ENCODE measurements at places on chromosomes 5 and 9.

DNA sequence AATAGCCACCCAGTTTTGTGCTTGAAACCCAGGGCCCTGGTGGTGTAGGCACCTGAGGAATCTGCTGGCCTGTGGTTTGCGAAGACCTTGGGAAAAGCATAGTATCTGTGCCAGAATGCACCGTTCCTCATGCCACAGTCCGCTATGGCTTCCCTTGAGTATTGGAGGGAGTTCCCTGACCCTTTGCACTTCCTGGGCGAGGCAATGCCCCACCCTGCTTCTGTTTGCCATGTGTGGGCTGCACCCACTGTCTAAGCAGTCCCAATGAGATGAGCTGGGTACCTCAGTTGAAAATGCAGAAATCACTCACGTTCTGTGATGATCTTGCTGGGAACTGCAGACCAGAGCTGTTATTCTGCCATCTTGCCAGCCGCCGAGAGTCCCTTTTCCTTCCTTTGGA is 483.5 kb downstream of the AGTPBP1 start:
- DNase-seq: no peak

DNA sequence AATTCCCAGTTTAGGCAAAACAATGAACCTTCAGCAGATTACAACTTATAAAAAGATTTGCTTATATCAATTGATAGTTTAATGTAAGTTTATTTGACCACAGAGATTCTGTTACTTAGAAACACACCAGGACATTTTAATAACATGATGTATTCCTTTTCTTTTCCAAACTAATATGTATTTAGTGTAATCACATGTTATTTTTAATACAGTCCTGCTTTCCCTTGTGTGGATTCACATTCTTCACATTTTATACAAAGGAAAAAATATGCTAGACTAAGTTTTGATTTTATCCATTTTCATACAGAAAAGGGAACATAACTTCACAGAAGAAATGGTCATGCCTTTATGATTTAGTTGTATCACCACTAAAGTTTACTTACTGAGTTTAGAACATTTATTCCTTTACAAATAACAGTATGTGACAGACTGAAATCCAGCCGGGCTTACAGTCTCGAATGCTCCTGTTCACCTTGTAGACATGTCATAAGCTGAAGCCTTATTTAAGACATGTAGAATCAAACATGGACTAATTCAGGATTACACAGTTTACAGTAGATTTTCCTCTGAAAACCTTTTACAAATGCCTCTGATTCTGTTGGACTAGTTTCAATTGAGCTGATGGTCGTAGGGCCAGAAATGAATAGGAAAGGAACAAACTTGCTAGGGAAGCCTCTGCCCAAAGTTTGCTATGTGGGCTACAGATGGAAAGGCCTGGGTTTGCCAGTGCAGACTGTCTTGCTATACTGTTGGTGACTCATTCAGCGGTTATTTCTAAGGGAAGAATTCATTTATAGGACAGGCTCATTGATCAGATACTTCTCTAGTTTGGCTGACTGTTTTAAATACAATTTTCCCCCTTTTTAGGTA is 6.6 kb upstream of the ASPN start:
- no peak for DNase-seq

DNA sequence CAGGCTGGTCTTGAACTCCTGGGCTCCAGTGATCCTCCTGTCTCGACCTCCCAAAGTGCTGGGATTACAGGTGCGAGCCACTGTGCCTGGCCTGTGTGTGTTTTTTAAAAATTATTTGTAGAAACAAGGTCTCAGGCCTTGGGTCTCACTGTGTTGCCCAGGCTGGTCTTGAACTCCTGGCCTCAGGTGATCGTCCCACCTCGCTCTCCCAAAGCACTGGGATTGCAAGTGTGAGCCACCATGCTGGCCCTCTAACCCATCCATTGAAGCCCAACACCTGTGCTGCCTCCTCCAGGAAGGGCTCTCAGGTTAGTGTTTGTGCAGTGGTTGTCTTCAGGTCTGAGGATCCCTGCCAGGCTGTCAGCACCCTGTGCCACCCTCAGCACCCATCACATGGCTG is 56.6 kb downstream of the CXXC5 start:
- DNase-seq: no peak

DNA sequence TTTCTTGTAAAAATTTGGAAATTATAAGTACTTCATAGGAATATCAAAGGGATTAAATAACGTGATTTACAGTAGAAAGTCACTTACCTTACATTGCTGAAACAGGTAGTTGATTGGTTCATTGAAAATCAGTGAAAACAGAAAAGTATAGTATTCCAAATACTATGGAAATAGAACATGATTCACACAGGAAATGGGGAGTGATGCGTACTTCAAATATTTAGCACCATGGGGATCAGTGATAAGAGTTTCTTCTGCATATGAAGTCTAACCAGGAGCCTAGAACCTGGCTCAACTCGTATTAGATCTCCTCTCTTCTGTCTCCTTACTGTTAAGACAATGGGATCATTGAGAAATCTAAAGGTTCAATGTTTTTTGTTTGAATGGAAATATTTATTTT is 133.3 kb downstream of the FAM174A start:
- no peak for DNase-seq

DNA sequence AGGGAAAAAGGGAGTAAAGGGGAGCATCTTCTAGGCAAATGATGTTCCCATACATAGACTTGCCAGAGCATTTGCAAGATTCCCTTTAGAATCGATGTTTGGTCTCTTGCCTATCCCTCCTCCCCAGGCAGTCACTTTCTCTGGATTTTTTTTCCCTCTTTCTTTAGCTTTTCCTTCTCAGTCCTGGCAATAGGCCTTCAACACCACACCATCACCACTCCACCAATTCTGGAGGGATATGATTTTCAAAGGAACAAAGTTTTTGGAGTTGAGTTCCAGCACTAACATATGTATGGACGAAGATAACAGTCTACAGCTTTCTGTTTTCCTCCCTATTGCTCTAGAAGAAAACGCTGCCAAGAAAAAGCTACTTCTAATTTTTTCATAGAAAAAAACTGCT is 377.4 kb downstream of the PDE4D start:
- DNase-seq: no peak

DNA sequence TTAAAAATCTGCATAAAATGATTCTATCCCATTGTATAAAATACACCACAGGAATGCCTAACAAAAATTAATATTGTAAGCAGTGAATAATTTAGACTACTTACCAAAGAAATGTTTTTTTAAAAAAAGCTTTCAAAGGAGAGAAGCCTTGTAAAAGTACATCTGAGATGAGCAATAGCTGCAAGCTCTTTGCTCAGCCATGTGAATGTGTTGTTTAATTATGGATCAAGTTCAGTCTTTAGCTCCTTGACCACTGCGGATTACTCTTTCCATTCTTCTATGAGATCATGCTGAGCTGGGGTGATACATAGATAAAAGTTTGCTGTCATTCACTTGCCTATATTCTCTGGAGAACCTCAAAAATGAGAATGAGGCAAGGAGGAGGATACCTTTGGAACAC is 782.4 kb upstream of the ZNF608 start:
- no peak for DNase-seq

GRCh38 chr5:104355350-104355749 is 792.8 kb upstream of the NUDT12 start:
- no peak for DNase-seq

GRCh38 chr5:67809589-67809988 is 406.0 kb upstream of the PIK3R1 start:
- DNase-seq: no peak

DNA sequence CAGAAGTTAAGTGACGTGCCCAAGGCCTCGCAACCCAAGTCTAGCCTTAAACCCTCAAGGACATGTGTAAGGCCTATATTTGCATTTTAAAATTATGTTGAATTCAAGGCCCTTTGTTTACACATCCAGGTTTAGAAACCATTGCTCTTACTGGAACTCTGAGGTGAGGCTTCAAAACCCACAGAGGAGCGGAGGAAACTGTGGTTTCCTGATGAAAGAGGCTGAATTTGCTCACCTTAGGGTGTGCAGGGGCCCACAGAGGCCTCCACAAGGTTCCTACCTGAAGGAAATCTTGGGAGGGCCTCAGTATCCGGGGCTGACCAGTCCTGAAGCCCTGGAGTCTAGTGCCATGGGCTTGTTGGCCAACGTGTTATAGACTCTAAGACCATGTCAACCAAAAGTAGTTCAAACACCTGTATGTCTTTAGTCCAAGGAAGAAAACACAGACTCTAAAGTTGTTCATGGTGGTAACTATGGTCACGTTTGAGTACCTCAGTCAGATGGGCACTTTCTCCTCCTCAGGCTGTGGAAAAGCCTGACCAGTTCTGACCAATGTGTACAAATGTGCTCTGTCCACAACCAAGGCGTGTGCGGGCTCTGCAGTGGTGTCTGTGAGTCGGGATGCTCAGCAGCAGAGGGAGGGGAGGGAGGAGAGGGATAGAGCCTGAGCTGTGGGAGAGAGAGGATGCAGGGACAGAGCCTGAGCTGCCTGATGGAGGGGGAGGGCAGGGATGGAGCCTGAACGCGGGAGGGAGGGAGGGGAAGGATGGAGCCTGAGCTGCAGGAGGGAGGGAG is 124.6 kb upstream of the ERCC6L2 start:
- no peak for DNase-seq

GRCh38 chr9:113654605-113655428 is 191.3 kb downstream of the RGS3 start:
- DNase-seq: no peak

DNA sequence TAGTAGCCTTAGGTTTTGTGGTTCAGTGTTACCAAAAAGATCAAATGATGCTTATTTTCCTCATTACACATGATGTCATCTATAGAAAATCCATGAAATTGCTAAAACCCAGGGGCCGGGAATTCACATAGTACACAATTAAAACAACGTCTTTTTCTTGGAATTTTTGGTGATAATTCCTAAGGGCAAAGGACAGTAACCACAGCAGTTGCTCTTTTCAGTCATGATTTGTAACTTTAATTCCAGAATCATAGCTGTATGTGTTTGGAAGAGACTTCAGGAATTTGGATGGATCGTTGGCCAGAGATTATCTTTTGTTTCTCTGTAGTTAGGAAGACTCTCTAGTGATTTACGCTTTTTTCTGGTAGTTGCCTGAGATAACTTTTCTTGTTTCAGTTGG is 748.7 kb downstream of the TLE4 start:
- DNase-seq: no peak

- no peak for DNase-seq
Measured at GRCh38 chr5:176856746-176857145, 42.4 kb downstream of the HK3 start.

DNA sequence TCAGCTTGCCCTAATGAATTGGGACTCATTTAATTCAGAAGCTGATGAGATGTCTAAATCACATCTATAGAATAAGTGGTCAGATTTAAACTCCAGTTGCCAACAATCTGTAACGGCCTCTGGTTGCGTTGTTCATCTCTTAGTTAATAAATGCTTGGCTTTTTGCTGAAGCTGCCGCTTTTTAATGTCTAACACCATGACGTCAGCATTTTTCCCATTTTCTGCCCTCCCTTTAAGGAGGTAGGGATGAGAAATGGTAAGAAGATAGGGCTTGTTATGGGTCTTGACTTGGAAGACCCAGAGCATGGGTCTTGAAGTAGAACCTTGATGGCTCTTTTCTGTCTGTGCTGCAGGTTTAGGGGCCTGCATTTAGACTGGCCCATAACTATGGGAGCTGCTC is 33.3 kb downstream of the PALM2AKAP2 start:
- DNase-seq: no peak

- DNase-seq: no peak
Measured at GRCh38 chr5:169571355-169571754, 12.2 kb upstream of the SPDL1 start.

DNA sequence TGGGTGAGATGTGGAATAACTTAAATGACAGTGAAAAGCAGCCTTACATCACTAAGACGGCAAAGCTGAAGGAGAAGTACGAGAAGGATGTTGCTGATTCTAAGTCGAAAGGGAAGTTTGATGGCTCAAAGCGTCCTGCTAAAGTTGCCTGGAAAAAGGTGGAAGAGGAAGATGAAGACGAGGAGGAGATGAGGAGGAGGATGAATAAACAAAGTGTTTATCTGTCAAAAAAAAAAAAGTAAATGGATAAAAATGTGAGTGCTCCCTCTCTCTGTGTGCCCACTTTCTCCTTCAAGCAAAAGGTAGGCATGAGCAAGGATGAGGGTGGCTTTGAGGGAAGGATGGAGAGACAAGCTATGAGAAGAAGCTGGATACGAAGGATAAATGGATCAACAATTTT is 4.2 kb upstream of the CANX start:
- no peak for DNase-seq

GRCh38 chr9:84436386-84437109 is 96.0 kb upstream of the SLC28A3 start:
- no peak for DNase-seq

GRCh38 chr5:64229163-64229774 is 63.6 kb downstream of the RNF180 start:
- peak; percentile 60 for DNase-seq

DNA sequence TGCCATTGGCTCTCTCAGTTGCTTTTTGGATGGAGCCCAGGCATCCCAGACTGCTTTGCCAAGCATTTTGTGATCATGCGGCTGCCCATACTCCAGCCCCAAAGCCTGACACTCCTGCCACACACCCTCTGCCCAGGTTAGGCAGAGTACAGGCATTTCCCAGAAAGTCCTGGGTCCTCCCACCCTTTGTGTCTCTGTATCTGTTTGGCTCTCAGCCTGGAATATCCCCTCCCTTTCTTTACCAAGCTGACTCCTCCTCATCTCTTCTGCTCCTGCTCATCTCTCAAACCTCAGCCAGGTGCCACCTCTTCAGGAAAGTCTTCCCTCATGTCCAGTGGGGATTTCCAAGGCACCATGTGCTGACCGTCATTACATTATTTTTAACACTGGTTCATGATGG is 14.3 kb upstream of the SH3RF2 start:
- no peak for DNase-seq

- DNase-seq: no peak
Measured at GRCh38 chr9:108258640-108259039, 597.1 kb downstream of the ACTL7B start.

DNA sequence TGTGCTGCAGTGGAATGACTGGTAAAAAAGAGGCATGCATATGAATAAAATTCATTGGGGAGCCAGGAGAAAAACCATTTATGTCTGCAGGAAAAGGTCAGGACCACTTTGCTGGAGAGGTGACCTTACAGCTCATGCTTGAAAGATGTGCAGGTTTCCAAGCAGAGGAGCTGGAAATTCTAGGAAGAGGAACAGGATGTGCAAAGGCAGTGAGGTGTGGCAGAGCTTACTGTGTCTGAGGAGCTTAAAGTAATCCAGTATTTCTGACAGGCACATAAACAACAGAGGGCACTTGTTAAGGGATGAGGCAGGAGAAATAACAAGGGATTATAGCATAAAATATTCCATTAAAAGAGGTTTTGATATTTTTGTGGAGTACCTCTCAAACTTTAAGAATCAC is 203.2 kb downstream of the CD180 start:
- DNase-seq: no peak

DNA sequence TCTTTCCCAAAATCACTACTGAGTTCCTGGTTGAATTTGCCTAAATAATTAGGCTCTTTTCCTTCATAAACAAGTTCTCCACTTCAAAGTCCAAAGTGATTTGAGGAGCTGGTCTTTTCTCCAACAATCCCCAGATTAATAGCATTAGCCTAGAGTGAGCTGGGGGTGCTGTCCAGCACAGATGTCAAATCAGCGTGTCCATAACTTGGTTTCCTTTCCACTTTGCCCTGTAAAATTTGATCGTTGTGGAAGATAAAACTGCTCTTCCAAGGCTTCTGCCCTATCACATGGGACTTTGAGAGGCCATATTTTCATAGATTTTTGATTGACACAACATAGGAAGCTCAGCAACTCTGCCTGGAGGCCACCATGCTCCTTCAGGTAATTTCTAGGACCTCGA is 134.7 kb upstream of the RORB start:
- no peak for DNase-seq
